ENCODE measurements at places on chromosomes 12 and 14.

GRCh38 chr12:124906606-124907261 is 7.7 kb downstream of the UBC start:
- H3K4me1 ChIP-seq = peaks cover 28% of the 10 kb centered on the region
- peaks cover 7% of the 10 kb centered on the region for H3K36me3 ChIP-seq
- H3K27ac ChIP-seq = no peak overlapping the region
- no peak overlapping the region for H3K4me3 ChIP-seq

GRCh38 chr14:68372368-68372767 is 420.5 kb downstream of the ZFP36L1 start:
- no peaks in the 10 kb centered on the region for H3K36me3 ChIP-seq
- DNase-seq = no peak
- H3K4me3 ChIP-seq = no peak overlapping the region
- H3K4me1 ChIP-seq = peaks cover 57% of the 10 kb centered on the region

- no peak overlapping the region for H3K4me3 ChIP-seq
- H3K27me3 ChIP-seq = peaks cover 11% of the 10 kb centered on the region
- DNase-seq = no peak
- H3K4me1 ChIP-seq = peaks cover 5% of the 10 kb centered on the region
- no peak overlapping the region for H3K27ac ChIP-seq
- H3K36me3 ChIP-seq = no peaks in the 10 kb centered on the region
Measured at GRCh38 chr14:54221432-54221803, 175.4 kb upstream of the CDKN3 start.

GRCh38 chr14:81386290-81386745 is 13.8 kb downstream of the STON2 start:
- no peak overlapping the region for H3K27ac ChIP-seq
- H3K4me3 ChIP-seq = no peak overlapping the region
- H3K36me3 ChIP-seq = no peaks in the 10 kb centered on the region
- H3K4me1 ChIP-seq = no peaks in the 10 kb centered on the region

- H3K36me3 ChIP-seq = peaks cover 3% of the 10 kb centered on the region
- H3K4me1 ChIP-seq = no peaks in the 10 kb centered on the region
- H3K27ac ChIP-seq = no peak overlapping the region
Measured at GRCh38 chr12:125577334-125577733, 512.1 kb downstream of the AACS start.

GRCh38 chr14:29846339-29847055 is 81.2 kb downstream of the PRKD1 start:
- H3K36me3 ChIP-seq = no peaks in the 10 kb centered on the region
- H3K27me3 ChIP-seq = no peaks in the 10 kb centered on the region
- peaks cover 6% of the 10 kb centered on the region for H3K4me1 ChIP-seq
- DNase-seq = no peak
- H3K4me3 ChIP-seq = no peak overlapping the region

DNA sequence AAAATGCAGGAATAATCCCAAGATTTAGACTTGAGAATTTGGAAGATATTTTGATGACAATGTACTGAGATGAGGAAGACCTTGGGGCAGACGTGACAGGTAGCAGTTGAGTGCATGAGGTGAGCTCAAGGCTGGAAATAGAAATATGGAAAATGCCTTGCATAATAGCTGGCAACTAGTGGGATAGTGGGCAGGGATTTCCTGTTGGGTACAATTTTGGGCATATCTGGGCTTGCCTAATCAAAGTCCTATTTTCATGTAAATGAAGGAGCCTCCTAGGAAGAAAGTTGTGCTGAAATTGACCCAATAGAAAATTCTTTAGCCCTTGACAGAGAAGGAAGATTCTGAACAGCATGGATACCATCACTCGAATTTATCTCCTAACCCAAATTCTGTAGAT is 6.4 kb upstream of the GLIPR1 start:
- peaks cover 33% of the 10 kb centered on the region for H3K4me1 ChIP-seq
- H3K27me3 ChIP-seq = no peaks in the 10 kb centered on the region
- H3K27ac ChIP-seq = no peak overlapping the region
- DNase-seq = no peak
- H3K36me3 ChIP-seq = peaks cover 2% of the 10 kb centered on the region

DNA sequence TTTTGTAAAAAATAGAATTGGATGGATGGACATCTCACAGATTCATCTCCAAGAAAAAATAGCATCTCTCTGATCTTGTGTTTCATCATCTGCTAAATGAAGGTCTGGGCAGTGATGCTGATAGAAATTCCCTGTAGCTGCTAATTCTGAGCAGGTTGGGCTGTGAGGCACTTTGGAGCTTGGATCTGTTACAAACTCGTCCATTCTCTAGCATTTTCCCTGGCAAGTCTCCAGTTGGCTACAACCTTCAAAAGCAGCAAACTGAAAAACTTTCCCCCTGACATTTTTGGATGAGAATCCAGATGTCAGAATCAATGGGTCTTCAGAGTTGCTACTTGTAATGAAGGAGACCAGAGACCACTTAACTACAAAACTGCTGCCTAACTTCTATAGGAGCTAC is 72.7 kb downstream of the TPH2 start:
- no peak for DNase-seq
- H3K27me3 ChIP-seq = peaks cover 8% of the 10 kb centered on the region
- H3K27ac ChIP-seq = no peak overlapping the region

GRCh38 chr12:51666696-51667095 is 75.7 kb downstream of the SCN8A start:
- DNase-seq = no peak
- H3K4me1 ChIP-seq = no peaks in the 10 kb centered on the region
- peaks cover 7% of the 10 kb centered on the region for H3K27me3 ChIP-seq
- no peak overlapping the region for H3K27ac ChIP-seq
- H3K36me3 ChIP-seq = peaks cover 2% of the 10 kb centered on the region

DNA sequence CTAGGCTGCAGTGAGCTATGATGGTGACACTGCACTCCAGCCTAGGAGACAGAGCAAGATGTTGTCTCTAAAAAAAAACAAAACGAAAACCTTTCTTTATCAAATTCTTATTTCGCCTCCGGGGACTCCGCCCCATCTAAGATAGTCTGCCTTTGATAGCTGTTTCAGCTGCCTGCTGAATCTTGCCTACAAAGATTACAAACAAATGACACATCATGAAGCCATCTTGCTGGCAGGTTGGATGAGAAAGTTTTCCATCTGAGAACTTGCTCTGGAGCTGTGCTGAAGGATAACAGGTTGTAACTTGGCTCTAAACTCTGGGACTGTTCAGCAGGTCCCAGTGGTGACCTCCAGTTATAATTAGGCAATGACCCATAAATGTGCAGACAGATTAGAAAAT is 41.8 kb upstream of the AEBP2 start:
- no peaks in the 10 kb centered on the region for H3K36me3 ChIP-seq
- H3K4me3 ChIP-seq = no peak overlapping the region
- H3K4me1 ChIP-seq = no peaks in the 10 kb centered on the region

DNA sequence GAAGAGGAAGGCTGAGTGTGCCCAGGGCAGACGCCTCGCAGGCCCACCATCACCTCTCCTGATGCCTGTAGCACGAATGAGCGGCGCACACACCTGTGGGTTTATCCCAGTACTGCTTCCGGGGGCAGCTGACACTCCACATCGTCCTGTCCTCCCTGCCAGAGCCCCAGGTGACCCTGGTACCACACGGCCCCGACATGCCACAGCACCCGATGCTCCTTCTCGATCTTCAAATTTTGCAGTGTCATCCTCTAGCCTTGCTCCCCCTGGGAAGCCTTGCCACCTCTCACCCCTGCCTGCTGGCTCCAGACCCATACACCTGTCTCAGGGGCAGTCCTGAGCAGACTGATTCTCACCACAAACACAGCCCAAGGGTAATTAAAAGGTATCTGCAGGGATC is 40.6 kb downstream of the ANO2 start:
- H3K27me3 ChIP-seq = peaks cover 10% of the 10 kb centered on the region
- no peak overlapping the region for H3K4me3 ChIP-seq
- H3K27ac ChIP-seq = no peak overlapping the region
- H3K4me1 ChIP-seq = no peaks in the 10 kb centered on the region
- no peak for DNase-seq

DNA sequence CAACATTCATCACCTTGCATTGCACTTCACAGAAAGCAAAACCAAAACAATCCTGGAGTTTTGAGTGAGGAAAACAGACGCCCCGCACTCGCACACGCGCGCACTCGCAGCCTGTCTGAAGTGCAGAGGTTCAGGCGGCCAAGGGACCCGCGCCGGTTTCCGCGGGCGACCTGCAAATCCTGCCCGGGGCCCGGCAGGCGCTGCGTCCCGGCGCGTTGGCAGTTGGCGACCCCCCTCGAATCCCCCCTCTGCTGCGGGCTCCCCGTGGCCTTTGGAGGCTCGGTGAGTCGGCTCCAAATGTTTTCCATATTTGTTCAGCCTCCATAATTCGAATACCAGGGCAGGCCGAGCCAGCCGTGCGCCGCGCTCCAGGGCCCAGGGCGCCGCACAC is at the start of gene SSPN:
Gene SSPN (plus strand): TSS at position 324 of the 391 bp plus-strand sequence. CDS start 100 bp downstream, outside the sequence.
- H3K36me3 ChIP-seq = no peaks in the 10 kb centered on the region
- peak within 1 kb of the TSS; percentile 91 for H3K27ac ChIP-seq
- peaks cover 8% of the 10 kb centered on the region for H3K4me1 ChIP-seq

GRCh38 chr14:50272498-50272897 is 39.5 kb downstream of the L2HGDH start:
- no peak for DNase-seq
- no peak overlapping the region for H3K4me3 ChIP-seq
- no peaks in the 10 kb centered on the region for H3K4me1 ChIP-seq
- no peaks in the 10 kb centered on the region for H3K36me3 ChIP-seq
- no peak overlapping the region for H3K27ac ChIP-seq

DNA sequence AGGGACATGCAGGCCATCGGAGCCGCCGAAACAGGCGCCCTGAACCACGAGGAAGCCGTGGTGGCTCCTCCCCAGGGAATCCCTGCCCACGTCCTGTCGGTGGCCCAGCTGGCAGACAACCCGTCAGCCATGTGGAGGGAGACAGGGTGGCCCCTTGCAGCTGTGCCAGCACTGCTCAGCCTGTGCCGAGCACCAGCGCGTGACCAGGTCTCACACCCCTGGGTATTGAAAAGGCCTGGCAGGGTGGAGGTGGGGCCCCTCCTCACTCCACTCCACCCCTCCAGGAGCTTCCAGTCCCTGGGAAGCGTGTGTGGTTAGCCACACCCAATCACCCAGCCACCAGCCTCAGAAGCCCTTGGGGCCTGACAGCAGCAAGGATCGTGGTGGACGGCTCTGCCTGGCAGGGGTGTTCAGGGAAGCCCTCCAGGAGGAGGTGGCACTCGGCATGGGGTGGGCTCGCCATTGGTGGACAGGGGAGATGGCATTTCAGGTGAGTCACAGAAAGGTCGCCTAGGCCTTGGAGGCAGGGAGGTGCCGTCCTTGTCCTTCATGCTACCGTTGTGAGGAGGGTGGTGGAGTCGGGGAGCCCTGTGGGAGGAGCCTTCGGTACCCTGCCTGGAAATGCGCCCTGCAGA is 12.3 kb upstream of the DLK1 start:
- H3K4me1 ChIP-seq = peaks cover 12% of the 10 kb centered on the region
- H3K27ac ChIP-seq = no peak overlapping the region
- peaks cover 31% of the 10 kb centered on the region for H3K27me3 ChIP-seq
- no peak for DNase-seq
